GM23338 (cell line): ENCODE measurements at places on chromosomes 11 and 22.

DNA sequence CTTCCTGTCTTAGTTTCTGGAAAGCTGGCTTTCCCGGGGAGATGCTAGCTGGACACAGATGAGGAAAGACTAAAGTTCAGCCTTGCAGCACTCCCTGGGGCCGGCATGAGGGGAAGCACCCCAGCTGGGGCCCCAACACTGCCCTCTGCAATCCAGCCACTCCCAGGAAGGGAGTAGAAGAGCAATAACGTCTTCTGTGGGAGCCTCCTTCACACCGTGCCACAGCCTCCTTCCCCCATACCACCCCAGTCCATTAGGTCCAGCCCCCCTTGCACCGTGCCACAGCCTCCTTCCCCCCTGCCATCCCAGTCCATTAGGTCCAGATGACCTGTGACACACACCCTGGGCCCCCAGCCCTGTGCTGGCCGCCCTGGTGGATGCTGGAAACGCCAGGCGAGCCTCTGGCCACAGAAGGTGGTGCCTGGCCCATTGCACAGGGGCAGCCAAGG is 44.1 kb upstream of the PRDM11 start:
- no peak for DNase-seq

GRCh38 chr11:128555606-128556005 is 31.8 kb downstream of the ETS1 start:
- DNase-seq, result peak; percentile 68

DNA sequence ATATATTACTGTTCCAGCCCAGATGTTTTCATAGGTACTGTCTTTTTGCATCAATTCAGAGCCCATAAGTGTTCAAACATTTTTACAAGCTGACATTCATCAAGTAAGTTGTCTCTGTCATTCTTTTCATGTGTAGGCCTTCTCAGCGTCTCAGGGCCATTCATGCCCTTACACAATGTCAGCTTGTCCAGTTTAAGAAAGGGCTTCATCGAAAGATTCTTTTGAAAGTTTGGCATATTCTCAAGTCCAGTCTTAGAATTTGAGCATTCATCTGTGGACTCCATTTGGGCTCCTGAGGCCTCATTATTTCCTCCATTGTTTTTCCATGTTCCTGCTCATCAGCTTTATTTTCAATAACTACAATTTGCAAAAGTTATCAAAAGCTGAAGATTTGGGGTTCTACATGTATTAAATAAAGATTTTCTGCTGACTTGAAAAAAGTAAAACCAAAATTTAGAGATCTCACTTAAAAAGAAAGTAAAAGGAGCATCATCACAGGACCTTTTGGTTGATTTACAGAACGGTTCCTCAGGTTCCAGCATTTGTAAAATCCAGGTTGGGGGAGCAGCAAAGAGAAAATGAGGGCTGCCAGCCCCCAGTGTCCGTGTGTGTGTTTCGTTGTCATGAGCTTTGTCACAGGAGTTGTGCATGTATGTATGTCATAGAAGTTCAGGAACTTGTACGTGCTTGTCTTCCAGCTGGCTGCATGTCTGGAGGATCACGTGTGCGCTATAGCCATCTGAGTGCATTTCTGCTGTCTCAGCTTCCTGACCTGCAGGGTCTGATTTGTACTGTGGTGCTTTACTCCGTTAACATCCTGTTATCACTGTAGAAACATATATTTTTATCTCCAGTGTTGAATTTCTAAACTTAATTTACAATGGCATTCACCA is 15.6 kb downstream of the MOV10L1 start:
- no peak for DNase-seq

DNA sequence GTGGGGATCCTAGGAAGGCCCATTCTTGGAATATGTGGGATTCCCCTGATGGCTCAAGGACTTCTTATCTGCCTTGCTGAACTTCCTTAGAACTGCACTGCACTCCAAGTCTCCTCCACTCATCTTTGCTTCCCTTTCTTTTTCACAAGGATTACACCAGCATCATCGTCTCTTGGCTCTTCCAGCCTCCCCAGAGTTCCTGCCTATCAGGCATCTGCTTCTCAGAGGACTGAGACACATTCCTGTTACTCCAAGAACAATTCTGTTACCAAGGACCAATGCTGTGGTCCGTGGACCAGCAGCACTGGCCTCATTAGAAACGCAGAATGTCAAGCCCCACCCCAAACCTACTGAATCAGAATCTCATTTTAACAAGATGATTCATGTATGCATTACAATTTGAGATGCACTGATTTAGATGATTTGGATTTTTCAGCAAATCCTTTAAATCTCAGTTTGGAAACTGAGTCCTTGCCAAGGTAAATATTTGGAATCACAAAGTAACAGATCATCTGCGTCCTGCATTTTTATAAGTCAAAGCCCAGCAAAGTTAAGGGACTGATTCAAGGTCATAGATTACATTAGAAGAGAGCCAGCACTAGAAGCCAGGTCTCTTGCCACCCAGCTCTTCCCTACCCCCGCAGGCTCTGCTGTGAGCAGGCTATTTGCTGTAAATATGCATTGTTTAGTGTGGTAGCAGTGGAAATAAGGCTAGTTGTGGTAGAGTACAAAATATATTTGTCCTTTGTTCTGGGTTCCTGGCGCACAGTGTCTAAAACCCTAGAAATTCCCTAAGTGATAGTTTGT is 110.9 kb downstream of the SWAP70 start:
- DNase-seq, result no peak

GRCh38 chr11:95586155-95586554 is 203.4 kb downstream of the FAM76B start:
- no peak for DNase-seq

GRCh38 chr11:119594639-119595249 is 134.3 kb downstream of the NECTIN1 start:
- DNase-seq, result no peak

DNA sequence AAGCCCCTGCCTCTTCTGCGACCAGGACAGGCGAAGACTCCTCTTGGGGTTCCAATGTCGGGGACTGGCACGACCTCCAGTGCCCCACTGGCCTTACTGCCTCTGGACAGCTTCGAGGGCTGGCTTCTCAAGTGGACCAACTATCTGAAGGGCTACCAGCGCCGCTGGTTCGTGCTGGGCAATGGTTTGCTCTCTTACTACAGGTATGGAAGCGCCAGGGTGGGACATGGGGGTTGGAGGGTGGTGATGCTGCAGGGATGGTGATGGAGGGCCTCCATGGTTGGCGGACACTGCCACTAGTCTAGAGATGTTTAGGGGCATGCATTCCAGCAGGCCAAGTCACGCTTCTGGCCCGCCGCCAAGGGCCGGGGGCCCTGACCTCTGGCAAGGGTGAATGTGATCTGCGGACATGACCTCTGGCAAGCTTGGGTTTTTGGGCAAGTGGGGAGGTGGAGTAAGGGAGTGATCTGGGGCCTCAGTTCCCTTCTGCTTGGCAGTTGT is 727 bp downstream of the OSBP2 start:
- no peak for DNase-seq

DNA sequence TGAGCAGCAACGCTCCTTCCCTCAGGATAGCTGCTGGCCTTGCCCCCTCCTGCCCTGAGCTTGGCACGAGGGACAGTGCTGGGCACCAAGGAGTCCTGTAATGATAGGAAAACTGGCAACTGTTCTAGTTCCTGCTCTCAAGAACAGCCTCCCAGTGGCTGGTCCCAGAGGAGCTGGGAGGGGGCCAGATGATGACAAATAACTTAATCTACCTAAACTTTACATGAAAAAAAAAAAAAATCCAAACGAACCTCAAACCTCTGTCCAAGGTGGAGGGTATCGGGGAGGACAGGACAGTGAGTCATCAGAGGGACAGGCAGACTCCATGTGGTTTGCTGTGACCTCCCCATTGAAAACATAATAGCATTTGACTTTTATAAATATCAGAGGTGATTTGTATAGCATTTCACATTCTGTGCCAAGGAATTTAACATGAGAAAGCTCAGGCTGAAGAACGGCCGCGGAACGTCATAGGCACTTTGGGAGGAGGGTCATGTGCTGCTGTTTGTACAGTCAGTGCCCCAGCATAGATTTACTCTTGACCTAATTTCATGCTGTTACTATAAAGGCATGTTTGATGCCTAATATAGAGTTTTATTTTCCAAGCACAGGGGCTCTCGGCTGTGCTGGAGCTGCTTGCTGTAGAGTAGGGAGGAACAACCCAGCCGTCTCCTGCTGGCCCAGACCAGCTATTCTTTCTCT is 98.2 kb upstream of the NNMT start:
- DNase-seq, result no peak

- DNase-seq, result no peak
Measured at GRCh38 chr11:32575070-32575469, 8.6 kb upstream of the EIF3M start.
